ENCODE measurements at places on chromosomes 13 and 19. TPM values are rescaled to one million over a fixed set of nuclear protein-coding genes. Genes with fewer than 3 reads are reported as not detected.
A peak's percentile ranks its signal among the peaks of the same experiment; 100 is the strongest.

DNA sequence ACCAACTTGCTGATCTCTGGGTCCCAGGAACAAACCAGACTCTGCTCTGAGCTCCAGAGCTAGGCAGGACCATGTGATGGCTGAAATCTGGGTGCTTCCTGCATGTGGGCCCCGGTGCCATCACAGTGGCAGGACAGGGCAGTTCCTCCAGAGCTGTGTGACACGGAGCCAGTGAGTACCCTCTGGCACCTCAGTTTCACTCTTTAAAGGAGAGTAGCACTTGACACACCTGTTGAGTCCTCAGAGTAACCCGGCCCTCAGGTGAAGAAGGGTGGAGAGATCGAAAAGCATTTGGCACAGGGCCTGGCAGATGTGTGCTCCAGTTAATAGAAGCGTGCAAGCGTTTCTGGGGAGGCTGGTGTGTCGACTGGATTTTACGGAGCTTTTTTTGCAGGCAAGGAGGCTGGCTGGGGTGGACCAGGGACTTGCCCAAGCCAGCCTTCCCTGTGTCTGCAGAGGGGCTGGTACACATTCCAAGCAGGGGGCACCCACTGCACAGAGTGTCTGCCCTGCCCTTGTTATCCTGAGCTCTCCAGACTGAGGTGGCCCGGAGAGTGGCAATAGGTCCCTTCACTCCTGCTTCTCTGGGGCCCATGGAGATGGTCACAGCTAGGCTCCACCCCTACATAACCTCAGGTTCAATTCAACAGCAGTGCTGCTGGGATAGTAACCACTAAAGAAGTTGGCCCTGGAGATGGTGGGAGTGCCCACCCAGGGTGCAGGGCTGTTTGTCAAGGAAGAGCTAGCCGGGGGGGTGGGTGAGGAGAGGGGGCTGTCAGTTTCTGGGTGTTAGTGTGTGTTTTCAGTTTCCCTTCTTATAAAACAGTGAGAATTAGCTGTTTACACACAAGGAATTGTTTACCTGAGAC lies 8.3 kb downstream of the RPS19 start:
- DNase-seq = no peak

- peak; percentile 76 for DNase-seq
Measured at GRCh38 chr13:24922387-24922744, 158.4 kb downstream of the RNF17 start.

- DNase-seq = no peak
Measured at GRCh38 chr13:36059321-36059720, 71.9 kb downstream of the DCLK1 start.

Gene TUBB4A
- total RNA-seq = 3.2 TPM

DNA sequence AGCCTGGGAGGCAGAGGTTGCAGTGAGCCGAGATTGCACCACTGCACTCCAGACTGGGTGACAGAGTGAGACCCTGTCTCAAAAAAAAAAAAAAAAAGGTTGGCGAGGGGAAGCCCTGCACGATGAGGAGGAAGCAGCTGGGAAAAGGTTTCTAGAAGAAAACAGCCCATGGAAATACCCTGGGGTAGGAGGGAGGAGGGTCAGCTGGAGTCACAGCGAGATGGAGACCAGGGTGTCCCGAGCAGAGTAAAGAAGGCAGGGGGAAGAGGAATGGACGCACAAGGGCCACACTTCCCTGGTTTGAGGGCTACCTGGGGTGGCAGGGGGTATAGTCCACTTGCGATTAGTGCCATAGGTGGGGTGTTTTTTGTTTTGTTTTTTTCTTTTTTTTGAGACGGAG lies 6.4 kb downstream of the KANK3 start:
- DNase-seq = no peak

GRCh38 chr19:40639638-40639982 lies 38.4 kb downstream of the LTBP4 start:
- no peak for DNase-seq

Gene B3GNT3
- total RNA-seq = not detected

DNA sequence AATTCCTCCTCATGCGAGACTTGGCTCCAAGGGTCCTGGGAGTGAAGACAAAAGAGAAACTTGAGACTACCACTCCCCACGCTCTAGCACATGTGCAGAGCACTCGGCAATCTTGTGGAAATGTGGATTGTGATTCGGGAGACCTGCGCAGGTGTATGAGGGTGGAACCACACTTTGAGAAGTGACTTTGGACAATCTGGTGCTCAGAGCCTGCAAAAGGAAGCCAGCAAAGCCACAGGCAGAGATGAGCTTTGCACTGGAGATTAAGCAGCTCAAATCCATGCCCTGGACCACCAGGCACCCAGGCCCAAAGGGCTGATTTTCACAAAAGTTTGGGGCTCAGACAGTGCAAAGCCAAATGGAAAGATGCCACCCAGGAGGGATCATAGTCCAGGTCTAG lies 162.5 kb upstream of the TSHZ3 start:
- no peak for DNase-seq

DNA sequence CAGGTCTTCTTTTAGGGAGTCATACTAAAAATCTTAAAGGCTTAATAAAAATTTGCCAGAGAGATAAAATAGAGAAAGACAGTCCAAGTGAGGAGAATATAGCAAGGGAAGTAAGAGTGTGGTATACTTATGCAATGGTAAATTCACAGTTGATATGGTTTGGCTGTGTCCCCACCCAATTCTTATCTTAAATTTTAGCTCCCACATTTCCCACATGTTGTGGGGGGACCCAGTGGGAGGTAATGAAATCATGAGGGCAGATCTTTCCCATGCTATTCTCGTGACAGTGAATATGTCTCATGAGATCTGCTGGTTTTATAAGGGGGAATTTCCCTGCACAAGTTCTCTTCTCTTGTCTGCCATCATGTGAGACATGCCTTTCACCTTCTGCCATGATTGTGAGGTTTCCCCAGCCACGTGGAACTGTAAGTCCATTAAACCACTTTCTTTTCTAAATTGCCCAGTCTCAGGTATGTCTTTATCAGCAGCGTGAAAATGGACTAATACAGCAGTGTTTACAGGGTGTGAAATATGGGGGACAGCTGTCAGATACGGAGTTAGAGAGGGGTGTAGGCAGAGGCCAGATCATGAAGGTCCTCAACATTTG lies 115.4 kb downstream of the UGGT2 start:
- no peak for DNase-seq

Gene SLITRK5
- total RNA-seq = 0.03 TPM
